Fibroblast of skin of left biceps (primary cell): ENCODE measurements at places on chromosomes 1 and 21.

DNA sequence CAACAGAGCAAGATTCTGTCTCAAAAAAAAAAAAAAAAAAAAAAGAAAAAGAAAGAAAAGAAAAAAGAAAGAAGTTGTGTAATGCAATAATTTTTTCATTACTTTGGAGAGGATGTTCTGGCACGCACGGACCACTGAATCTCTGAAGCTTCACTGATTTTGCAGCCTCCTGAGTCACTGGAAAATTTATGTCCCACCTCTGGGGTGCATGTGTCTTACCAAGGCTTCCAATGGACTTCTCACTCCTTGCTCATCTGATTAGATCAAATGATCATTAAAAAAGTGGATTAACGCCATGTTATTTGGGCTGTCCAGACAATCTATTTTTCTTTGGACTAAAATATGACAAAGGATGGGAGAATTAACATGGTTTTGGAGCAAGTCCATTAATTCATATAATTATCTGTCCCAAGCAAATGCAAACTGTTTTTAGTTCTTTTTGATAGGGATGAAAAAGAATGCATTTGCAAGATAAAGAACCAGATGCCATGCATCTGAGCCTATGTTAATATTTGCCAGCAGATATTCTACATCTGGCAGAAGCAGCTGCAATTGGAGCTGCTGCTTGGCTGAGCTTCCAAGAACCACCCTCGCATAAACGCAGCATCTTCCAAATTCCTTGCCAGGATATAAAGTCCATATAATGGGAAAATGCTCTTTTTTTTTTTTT, 10.1 kb upstream of the MAP1LC3C start:
- DNase-seq: no peak

GRCh38 chr21:35189077-35189863, 140.2 kb upstream of the RUNX1 start:
- peak; percentile 95 for DNase-seq

GRCh38 chr1:85061711-85062424, 13.6 kb upstream of the MCOLN3 start:
- DNase-seq: peak; percentile 96

DNA sequence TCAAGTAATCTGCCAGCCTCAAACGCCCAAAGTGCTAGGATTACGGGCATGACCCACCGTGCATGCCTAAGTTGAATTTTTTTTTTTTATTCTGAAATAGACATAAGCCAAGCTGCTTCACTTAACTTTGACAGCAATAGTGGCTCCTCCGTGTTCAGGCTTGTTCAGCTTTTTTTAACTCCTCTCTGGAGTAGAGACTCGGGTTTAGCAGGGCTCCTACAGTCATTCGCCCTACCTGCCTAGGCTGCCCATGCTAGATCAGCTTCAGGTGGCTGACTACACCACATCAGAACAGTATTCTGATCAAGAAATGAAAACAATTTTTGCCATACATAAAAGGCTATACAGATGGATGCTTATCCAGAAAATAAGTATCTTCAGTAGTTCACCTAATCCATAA, 14.7 kb downstream of the ARID4B start:
- no peak for DNase-seq

GRCh38 chr1:20279509-20279908, 11.2 kb upstream of the VWA5B1 start:
- DNase-seq: peak; percentile 48
